ENCODE measurements at places on chromosomes 2 and 18. TPM values are rescaled to one million over a fixed set of nuclear protein-coding genes. Genes with fewer than 3 reads are reported as not detected.
A peak's percentile ranks its signal among the peaks of the same experiment; 100 is the strongest.

DNA sequence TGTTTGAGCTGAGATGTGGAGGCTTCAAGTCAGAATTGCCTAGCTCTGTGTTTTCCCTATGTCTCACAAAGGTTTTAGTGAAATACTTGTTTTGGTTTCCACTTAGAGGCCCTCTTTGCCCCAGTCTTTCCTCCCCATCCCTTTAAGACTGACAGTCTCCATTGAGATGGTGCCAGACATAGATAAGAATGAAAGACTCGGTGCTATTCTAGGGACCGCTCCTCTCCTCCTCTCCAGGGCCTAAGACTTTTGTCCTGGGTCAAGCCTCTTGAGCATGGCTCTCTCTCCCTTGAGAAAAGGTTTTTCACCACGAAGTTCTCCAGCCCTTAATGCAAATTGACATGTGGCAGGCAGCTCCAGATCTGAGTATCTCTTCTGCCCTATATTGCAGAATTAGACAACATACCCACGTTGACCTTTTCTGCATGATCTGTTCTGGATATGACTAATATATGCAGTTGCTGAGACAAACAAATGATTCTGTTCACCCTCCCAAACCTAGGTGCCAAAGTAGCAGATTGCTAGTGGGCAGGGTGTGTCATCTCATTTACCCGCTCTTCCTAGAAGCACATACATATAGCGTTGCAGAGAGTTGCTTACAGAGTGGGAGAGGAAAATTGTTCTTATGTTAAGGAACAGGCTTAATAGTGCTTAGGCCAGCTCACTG lies 47.5 kb upstream of the ACSL3 start:
- DNase-seq, result no peak

DNA sequence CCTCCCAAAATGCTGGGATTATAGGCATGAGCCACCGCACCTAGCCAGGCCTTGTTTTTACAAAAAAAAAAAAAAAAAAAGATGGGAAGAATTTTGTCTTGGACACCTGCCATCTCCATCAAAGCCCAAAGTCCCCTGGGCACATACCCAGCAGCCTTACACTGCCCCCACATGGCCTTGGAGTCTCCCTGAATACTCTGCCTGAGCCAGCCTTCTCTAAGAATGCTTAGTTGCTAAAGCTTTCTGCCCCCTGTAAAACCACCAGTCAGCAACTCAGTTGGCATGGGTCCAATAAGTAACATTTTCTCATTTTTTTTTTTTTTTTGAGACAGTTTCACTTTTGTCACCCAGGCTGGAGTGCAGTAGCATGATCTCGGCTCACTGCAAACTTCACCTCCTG lies 40.6 kb downstream of the SPC25 start:
- DNase-seq, result peak; percentile 39

GRCh38 chr18:25310045-25310444 lies 41.9 kb downstream of the ZNF521 start:
- DNase-seq, result no peak

- DNase-seq, result no peak
Observed at GRCh38 chr2:139175510-139175909, 395.3 kb upstream of the NXPH2 start.

GRCh38 chr2:50401772-50402653 lies 629.9 kb downstream of the NRXN1 start:
- peak; percentile 17 for DNase-seq

- DNase-seq, result no peak
Observed at GRCh38 chr2:220460257-220460985, 833.0 kb downstream of the SLC4A3 start.

DNA sequence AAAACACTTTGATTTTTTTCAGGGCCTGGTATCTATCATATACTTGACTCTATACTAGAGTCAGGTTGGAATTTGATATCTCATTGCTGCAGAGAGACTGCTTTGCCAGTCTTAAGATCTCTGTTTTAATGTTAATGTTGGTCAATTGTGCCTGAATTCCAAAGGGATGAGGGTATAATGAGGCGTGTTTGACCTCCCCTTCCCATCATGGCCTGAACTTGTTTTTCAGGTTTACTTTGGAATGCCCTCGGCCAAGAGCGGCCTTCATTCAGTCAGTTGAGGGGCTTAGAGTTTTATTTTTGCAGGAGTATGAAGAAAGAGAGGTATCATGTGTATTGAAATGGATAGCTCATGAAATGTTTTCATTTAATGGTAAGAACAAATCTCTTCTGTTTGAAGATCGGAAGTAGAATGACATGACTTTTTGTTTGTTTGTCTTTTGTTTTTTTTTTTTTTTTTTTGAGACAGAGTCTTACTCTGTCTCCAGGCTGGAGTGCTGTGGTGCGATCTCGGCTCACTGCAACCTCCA lies 119.0 kb downstream of the KIAA1328 start:
- no peak for DNase-seq

- no peak for DNase-seq
Observed at GRCh38 chr2:121804340-121804739, 48.9 kb downstream of the TSN start.

DNA sequence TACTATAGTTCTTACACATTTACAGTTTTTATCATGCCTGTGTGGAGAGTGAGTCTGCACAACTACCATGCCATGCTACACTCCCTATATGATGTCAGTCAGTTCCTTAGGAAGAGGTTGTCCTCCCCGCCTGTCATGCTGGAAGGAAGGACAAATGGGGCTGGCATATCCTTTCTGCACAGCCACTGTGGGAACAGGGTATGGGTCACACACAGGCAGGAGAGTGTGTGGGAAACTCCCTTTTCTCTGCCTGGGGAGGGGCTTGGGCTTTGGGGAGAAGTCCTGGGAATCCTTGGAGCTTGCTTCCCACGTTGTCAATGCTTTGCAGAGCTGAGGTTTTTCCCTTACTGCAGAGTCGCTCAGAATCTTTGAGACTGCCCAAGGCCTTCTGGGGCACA lies 232.1 kb downstream of the PRKCE start:
- no peak for DNase-seq

DNA sequence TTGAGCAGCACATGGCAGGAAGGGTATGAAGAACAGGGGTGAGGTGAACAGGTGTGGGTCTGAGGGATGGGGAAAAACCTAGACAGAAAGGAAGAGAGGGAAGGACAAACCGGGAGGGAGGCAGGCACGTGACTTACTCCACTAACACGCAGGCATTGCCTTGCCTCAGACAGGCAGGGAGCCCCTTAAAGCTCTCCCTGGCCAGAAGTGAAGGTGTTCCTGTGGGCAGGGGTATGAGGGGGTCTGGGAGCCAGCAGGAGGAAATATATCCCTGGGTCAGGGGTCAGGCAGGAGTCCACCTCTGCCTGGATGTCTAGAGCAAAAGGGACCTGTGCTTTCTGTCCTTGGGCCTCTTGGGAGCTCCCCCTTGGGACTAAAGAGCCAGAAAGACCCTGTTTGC lies 135.3 kb upstream of the EPAS1 start:
- DNase-seq, result no peak

DNA sequence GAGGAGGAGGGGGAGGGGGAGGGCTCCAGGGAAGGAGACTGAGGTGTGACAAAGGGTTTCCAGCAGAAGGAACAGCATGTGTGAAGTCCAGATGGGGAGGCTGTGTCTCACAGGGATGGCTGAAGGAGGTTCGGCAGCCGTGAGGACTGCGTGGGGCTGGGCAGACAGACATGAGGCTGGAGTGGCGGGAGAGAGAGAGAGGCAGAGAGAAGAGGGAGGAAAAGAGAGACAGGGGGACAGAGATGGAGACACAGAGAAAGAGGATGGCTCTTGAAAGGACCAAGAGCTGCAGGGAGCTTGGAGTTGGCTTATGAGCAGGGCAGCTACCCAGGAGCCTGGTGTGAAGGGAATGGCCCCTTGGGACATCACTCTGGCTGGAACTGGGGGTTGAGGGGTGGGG lies 138.9 kb upstream of the ASB18 start:
- no peak for DNase-seq

DNA sequence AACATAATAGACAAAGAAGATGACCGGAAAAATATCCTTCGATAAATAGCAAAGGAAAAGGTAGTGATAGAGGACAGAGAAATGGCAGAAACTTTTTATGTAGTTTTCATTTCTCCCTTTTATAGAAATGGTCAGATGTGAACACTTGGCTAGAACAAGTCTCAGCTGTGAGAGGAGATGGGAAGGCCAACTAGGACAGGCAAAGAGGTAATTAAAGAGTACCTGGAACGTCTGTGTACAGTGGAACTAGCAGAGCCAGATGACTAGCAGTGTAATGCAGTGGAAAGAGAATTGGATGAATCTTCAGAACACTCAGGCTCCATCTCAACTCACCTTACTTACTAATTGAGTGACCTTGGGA lies 69.2 kb downstream of the NABP1 start:
- no peak for DNase-seq

DNA sequence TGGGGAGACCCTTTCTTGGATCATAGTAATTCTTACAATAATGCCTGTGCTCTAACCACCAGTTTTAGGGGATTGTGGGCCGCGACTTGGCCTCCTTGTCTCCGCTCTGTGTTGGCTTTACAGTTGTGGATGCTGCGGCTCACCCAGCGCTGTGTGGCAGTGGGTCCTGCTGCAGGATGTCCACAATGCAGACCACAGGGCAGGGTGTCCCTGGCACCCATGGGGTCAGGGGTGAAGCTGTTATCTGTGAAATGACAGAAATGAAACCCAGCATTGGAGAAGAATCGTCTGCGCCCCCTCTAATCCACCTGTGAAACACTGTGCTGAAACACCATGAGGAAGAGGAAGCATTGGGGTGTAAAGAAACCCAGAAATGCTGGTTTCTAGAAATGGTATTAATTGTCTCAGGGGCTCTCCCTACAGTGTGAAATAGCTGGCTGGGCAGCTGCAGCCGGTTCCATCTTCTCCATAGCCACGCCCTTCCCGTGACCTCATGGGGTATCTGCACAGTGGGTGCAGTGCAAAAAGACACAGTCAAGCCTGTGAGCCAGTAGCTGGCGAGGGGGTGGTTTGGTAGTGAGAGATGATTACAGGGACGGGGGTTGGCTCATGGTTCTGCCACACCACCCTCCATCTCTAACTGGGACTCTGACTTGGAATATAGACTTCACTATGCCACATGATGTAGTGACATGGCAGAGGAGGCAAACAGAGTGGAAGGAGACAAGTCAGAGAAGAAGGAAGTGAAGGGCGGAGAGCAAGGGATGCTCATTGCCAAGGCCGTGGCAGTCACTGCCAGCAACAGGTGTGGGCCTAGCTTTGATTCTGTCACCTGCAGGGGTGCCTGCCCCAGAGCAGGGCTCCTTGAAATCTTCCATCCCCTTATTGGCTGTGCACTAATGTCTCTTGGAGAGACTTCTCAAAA lies 16.2 kb downstream of the INPP4A start:
- DNase-seq, result peak; percentile 45

GRCh38 chr18:5600378-5601071 lies 56.7 kb upstream of the EPB41L3 start:
- DNase-seq, result no peak

- no peak for DNase-seq
Observed at GRCh38 chr2:96317584-96317997, 7.5 kb upstream of the ITPRIPL1 start.

- no peak for DNase-seq
Observed at GRCh38 chr2:6909431-6910385, 7.5 kb upstream of the RNF144A start.

GRCh38 chr2:54722641-54723040 lies 821 bp upstream of the EML6 start:
- no peak for DNase-seq

DNA sequence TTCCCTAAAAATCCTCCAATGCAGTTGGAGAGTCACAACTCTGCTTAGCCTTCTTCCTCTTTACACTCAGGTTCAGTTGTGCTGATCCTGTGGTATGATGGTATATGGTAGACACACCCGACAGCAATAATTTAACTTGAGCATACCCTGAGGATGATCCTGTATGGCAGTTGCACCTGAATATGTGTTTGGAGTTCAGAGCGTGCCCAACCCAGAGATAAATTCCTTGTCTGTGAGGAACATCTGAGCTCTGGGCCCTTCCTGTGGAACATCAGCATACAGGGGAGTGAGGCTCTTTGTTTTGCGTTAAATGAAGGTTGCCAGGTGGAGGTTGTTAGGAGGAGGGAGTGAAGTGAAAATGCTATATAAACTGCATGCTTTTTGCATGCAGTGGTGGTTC lies 187.7 kb downstream of the MYO3B start:
- DNase-seq, result no peak

GRCh38 chr18:64692826-64693225 lies 543.9 kb upstream of the LINC00305 start:
- no peak for DNase-seq

GRCh38 chr18:7711495-7711894 lies 144.4 kb downstream of the PTPRM start:
- DNase-seq, result no peak

GRCh38 chr2:81050580-81051095 lies 746.1 kb upstream of the LRRTM1 start:
- DNase-seq, result no peak

GRCh38 chr18:56468396-56468795 lies 170.0 kb downstream of the TXNL1 start:
- DNase-seq, result no peak

GRCh38 chr2:165796819-165797530 lies 2.9 kb upstream of the GALNT3 start:
- DNase-seq, result no peak

DNA sequence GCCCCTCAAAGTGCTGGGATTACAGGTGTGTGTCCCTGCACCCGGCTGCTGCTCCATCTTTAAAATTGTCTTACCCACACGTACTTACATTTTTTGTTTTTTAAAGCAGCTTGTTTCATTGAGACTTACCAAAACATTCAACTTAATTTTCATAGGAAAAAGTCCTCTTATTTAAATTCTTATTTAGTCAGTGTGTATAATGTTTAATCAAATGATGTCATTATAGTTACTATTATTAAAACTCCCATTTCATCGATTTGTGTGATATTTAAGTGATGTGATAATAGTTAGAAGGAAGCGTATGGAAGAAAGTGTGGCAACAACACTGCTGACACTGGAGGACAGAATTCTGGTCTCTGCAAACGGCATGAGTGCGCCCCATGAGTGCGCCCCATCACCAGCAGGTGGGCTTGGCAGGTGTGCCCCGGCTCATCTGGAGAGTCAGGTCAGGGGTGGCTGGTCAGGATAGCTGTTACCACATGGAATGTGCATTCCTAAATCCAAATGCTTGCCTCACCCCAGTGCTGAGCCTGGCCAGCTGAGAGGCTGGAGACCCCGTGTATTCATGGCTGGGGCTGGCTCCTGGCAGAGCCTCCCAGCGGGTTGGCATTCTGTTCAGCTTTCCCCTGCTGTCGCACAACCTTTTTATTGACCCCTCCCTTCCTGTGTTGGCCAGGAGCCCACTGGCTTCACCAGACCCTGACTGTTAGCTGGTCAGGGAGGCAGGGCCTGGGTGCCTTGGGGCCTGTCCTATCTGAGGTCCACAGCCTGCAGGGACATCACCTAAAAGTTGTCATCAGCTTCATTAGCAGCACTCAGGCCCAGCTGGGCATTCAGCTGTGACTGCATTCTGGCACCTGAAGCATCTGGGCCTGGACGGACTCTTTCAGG lies 79.7 kb downstream of the AGAP1 start:
- peak; percentile 64 for DNase-seq

GRCh38 chr2:85409845-85410583 lies at the start of gene CAPG:
TSS of gene CAPG (minus strand) at chr2:85410366. CDS start at chr2:85402145, 8,221 bp downstream.
- peak; percentile 55 for DNase-seq

FAM110C gene
- 2.9 TPM for total RNA-seq

SP110 gene
- 38.6 TPM for total RNA-seq

TBR1 gene
- not detected for total RNA-seq

UGT1A10 gene
- total RNA-seq, result not detected

KCNG2 gene
- total RNA-seq, result 0.79 TPM

RTP5 gene
- total RNA-seq, result not detected

ITGA4 gene
- 1.4 TPM for total RNA-seq

MARCO gene
- 4.1 TPM for total RNA-seq

NTSR2 gene
- not detected for total RNA-seq

AKAIN1 gene
- not detected for total RNA-seq

MC2R gene
- total RNA-seq, result not detected
